ENCODE measurements at places on chromosomes 2 and 18. TPM values are rescaled to one million over a fixed set of nuclear protein-coding genes. Genes with fewer than 3 reads are reported as not detected.

DNA sequence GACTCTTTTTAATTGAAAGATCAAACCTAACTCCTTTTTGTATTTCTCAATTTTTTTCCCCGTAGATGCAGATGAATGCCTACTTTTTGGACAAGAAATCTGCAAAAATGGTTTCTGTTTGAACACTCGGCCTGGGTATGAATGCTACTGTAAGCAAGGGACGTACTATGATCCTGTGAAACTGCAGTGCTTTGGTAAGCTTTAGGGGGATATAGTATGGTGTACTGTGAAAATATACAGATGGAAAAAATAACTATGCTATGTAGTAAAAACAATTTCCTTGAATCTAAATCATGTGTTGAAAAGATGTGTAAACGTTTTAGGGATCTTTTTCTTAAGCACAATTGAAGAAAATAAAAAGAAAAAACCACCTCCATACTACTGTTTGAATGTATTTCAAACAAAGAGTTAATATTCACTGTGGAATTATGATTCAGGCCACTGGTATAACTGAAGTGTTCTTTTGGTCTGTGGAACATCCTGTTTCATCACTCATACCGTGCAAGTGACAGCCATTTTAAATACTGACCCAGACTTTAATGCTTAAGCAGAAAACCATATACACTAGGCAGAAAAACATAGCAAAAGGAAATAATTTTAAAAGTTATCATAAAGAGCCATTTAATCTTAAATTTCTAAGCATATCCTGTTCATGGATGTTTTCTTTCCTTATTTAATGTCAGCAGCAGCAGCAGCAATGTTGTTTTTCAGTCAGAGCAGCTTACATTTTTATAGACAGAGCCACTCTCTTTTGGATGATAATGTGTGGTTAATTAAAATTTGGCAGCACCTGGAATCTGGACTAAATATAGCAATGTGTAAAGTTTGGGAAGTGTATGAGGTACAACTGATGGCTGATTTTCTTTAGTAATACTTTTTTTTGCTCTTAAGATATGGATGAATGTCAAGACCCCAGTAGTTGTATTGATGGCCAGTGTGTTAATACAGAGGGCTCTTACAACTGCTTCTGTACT, 112.8 kb upstream of the RASGRP3 start:
- no peak for DNase-seq

DNA sequence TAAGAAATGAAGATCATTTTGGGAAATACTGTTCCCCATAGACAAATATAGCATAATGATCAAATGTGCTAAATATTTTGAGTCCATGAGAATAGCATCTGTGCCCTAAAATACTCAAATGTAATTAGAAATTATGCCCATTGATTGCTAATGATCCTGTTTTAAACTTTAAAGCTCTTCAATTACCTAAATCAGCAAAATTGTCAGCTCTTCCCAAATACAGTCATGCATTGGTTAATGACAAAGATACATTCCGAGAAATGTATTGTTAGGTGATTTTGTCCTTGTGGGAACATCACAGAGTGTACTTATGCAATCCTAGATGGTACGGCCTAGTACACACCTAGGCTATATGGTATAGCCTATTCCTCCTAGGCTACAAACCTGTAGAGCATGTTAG, 89.7 kb downstream of the NEB start:
- no peak for DNase-seq

- DNase-seq = no peak
Observed at GRCh38 chr2:37318401-37318800, 6.2 kb downstream of the PRKD3 start.

TFCP2L1 gene
- total RNA-seq = 0.15 TPM

C2orf80 gene
- not detected for total RNA-seq

SERPINB10 gene
- not detected for total RNA-seq

GRCh38 chr2:234912437-234912836, 39.4 kb upstream of the SH3BP4 start:
- DNase-seq = no peak
